ENCODE measurements at places on chromosomes 16 and 17. TPM values are rescaled to one million over a fixed set of nuclear protein-coding genes. Genes with fewer than 3 reads are reported as not detected.

IL17C gene
- not detected for total RNA-seq

MEOX1 gene
- total RNA-seq = not detected

TNFSF13 gene
- 5.9 TPM for total RNA-seq

SOST gene
- total RNA-seq = not detected

ITGAX gene
- total RNA-seq = 1.8 TPM

CDH3 gene
- total RNA-seq = 0.33 TPM

KRTAP9-8 gene
- total RNA-seq = not detected

CFAP52 gene
- total RNA-seq = not detected

DNA sequence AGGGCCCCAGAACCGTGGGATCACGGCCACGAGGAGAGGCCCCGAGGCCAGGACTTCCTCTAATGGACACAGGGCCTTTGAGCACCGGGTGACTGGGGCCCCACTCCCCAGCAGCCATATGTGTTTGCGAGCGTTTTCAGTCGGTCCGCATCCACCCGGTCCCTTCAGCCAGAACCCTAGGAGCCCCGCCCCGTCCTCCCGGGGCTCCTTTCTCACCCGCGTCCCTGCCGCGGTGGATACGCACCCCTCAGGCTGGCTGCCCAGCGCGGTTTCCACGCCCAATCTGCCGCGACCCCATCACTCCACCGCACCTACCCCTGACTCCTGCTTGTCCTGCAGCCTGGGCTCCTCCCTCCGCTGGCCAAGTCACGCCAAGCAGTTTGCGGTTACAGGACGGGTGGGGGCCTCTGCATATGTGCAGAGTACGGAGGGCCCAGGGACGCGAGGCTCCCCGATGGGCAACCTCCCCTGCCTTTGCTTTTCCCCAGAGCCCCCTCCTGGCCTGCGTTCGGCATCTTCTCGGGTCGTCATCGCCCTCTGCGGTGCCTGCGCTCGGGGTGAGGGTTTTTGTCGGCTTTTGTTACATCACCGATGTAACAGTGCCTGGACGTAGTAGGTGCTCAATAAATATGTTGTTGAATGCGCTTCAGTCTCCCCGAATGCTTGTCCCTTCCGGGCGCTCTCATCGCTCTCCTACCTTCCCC, 1.0 kb upstream of the TTYH2 start:
- no peak for DNase-seq

GRCh38 chr16:50093607-50094539, 28.1 kb downstream of the HEATR3 start:
- peak; percentile 67 for DNase-seq

- peak; percentile 61 for DNase-seq
These were observed 529 bp upstream of the ASPA start for GRCh38 chr17:3475251-3475685.

DNA sequence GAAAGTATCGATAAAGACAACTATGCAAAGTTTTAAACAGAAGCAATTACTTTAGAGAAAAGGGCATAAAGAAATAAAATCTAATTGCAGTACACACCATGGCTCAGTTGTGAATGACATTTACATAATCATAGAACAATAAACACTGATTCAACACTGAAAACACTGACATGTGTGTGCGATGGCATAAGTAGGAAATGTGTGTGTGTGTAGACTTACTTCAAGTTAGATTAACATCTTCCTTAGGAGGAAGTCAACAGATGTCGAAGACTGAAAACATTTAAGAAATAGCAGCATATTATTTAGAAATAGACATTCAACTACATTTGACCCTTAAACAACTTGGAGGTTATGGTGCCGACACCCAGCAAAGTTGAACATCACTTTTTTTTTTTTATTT, 172.4 kb downstream of the STX8 start:
- DNase-seq = no peak

DNA sequence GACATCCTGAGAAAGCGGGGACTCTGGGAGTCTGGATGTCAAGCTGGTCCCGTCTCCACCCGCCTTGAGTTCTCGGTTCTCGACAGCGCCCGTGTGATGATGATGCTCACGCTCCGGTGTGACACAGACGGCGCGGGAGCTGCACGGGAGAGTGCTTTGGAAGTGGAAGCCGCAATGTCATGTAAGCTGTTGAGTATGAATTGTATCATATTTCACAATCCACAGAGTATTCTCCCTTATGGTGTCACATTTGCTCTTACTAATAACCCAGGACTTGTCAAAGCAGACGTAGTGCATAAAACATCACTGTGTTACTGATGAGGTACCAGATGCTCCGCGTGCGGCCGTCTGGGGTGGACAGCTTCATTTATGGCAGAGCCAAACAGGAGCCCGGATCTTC, 217.5 kb upstream of the CHMP6 start:
- DNase-seq = no peak

- DNase-seq = no peak
These were observed 3.5 kb downstream of the SOCS1 start for GRCh38 chr16:11252482-11252931.

- DNase-seq = peak; percentile 50
These were observed 26.2 kb upstream of the RFFL start for GRCh38 chr17:35089586-35090296.

DNA sequence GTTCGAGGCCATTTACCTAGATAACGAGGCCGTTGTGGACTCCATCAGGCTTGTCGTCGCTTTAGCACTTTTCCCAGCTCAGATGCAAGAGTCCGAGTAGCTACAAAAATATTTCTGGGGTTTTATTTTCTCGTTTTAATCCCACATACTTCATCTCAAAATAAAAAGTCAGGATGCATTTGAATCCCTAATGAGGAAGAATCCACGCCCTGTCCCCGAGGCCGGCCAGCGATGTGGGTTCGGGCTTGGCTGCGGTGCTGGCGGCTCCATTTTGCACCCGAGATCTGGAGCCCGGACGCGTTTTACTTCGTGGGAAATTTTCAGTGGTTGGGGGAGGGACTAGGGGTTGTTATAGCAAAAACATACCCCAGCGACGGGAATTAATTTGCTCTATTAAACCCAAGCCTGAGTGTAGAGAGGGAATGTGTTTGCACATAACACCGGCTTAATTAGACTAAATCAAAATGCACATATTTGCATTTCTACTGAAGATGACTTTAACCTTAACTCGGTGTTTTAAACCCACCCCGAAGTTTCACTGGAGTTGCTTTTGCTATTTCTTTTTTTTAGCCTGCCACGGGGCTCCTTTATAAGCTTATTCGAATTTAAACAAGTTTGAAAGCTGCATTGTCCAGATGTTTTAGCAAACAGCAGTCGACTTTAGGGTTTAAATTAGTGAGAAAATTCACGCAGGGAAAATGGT, 4.8 kb downstream of the IRX5 start:
- no peak for DNase-seq

DNA sequence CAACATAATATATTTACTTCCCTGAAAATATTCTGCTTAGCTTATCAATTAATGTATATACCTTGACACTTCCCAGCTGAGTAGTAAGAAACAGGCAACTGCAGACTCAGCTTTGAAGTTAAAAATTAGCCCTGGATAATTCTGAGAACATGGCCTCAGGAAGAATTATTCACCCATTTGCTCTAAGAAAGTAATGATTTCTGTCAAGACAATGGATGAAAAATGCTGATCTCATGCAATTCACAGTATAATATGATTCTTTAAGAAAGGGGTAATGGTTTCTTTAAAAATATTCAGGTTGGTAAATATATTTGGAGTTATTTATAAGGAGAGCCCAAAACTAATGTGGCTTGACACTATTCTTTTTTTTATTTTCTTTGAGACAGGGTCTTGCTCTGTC, 88.8 kb downstream of the CACNG1 start:
- no peak for DNase-seq

- DNase-seq = no peak
These were observed 22.9 kb downstream of the PRCD start for GRCh38 chr17:76562734-76563148.

- DNase-seq = no peak
These were observed 400.0 kb downstream of the SOX9 start for GRCh38 chr17:72520665-72521303.

GRCh38 chr17:81272616-81273015, 22.5 kb downstream of the SLC38A10 start:
- DNase-seq = no peak

GRCh38 chr17:32873114-32873513, 3.8 kb downstream of the MYO1D start:
- DNase-seq = no peak

DNA sequence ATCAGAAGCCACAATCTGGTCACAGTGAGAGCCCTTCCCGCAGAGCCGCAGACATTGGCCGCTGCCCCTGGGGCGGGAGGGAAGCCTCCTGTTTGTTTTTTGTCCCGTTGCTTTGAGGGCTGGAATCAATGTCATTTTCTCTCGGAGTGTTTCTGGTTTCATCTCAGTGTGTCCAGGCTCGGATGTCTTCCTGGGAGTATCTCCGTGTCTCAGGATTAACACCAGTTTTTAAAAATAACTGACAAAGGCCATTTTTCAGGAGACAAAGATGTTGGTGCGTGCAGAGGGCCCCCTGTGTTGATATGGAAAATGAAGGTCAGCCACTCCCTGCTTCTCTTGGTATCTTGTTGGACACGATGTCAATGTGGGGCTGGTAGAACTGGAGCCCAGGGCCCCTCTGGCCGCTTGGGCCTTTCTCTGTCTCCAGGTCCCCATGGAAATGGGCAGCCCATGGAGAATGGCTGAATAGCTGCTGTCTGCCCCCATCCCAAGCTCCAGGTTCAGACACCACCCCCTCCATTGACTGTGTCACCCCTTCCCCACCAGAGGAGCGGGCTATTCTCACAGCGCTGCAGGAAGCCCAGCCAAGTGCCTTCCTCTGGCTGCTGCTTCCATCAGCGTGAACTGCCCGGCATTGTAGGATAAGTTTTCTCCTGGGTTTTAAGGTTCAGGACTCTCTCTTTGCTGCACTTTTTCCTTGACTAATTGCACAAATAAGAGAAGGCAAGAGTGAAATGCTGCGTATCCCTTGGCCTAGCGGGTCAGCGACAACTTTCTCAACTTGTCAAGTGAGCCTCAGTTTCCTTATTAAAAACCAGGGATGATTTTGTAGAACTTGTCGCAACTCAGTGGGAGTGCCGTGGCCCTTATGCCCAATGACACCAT, 72.2 kb upstream of the METTL9 start:
- no peak for DNase-seq

- no peak for DNase-seq
These were observed 16.6 kb downstream of the C16orf96 start for GRCh38 chr16:4572715-4573114.

DNA sequence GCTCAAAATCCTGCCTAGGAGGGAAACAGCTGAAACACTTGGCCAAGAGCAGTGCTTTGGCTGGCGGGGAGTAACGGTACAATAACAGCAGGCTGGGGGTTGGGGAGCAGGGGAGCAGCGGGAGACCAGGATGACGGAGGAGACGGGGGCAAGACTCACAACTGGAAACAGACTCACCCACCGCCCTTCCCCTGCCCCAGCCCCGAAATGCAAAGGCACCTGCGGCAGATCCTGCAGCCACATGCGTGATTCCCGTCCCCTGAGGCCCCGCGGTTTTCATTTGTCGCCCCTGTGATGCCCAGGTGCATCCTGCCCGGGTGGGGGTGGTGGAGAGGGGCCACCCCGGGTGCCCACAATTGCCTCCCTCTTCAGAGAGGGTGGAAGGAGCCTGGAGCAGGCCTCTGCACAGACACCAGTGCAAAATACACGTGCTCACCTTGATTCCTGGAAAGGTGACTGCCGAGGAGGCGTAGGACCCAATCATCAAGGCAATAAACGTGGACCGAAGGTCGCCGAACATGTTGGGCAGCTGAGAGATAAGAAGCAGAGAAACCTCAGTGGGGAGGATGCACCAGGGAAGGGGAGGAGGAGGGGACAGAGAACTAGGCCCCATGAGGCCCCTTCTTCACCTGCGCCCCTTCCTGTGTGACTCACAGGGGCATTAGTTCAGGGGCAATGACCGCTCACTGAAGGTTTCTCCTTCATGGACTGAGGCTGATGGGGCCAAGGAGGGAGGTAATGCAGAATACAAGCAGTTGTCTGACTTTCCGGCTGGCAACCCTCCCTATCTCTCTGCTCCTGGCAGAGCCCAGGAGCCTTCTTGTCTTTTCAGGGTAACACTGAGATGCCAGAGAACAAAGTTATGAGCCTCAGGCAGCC, 30.4 kb upstream of the PITPNA start:
- DNase-seq = no peak

GRCh38 chr17:260031-260791, 78.8 kb upstream of the DOC2B start:
- DNase-seq = peak; percentile 33

DNA sequence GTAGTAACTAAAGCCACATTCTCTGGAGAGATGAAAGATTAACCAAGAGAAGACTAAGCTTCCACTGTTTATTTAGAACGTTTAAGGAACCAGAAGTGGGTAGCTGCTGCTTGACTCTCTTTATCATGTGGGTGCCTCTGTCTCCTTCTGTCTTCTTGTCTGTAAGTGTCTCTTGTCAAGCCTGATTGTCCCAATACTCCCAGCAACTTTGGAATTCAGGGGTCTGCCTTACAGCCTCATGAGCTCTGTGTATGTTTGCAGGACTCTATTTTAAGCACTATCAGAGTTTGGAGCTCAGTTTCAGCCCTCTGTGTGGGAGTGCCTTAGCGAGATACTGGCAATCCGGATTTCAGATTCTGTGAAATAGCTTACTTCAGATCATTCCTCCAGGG, 29.3 kb upstream of the SPACA3 start:
- no peak for DNase-seq

- DNase-seq = no peak
These were observed 583.1 kb upstream of the SALL1 start for GRCh38 chr16:51734220-51734619.

GRCh38 chr17:73742948-73743381, 98.7 kb upstream of the SDK2 start:
- DNase-seq = no peak

DNA sequence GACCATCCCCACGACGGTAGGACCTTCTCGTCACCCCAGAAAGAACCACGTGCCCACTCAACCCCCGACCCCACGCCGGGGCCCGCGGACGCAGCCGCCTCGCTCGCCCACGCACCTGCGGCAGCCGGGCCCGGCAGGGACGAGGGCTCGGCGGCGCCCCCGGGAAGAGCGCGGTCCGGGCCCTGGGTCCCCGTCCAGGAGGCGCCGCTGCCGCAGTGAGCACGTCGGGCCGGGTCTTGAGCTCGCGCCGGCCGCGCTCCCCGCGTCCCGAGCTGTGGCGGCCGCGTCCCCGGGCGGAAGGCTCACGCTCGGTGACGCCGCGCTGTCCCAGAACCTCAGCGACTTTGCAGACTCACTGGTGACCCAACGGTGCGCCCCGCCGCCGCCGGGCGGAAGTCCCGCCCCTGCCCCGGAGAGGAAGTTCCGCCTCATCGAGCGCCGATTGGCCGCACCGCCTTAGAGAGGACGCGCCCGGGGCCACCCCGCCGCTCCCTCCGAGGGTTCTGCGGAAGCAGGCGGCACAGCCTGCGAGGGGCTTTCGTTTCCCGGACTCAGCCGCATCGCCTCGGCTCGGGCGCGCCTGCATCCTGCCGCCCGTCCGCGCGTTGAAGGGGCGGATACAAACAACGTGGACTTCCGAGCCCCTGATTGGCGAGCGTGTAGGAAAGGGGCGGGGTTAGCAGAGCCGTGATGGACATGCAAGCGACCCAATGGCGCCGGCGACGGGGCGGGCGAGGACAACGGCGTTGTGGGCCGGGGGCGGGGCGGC, 793 bp upstream of the RAB40C start:
- peak; percentile 99 for DNase-seq
